ENCODE measurements at places on chromosomes 4 and X.

DNA sequence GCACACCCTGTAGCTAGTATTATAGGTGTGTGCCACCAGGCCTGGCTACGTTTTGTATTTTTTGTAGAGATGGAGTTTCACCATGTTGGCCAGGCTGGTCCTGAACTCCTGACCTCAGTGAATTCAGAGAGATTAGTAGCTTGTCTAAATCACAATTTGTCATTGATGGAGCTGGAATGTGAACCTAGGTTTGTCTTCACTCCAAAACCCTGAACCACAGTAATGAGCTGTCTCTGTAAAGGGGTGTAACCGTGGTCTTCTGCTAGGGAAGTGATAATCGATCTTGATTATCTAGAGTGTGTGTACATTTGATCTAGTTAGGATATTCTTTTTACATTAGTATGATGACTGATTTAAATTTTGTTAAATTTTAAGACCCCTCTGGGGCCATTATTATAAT, 8.3 kb downstream of the ARHGAP10 start:
- DNase-seq = no peak

DNA sequence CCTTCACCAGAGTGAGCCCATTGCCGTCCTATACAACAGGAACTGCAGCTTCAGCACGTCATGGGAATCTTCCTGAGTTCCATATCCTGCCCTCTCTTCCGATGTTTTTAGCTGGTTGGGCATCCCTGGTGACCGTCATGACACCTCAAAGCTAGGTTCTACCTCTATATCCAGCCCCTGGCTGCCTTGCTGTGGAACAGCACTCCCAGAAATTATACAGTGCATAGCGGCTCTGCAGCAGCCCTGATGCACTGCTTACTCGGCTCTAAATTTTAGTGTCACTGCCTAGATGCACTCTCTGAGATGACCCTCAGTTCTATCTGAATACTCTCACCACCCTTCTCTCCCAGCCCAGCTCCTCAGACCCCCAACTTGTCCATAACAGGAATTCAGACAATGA, 44.3 kb downstream of the ARHGEF38 start:
- no peak for DNase-seq

- DNase-seq = no peak
These were observed 79.4 kb upstream of the PITX2 start for GRCh38 chr4:110702326-110702725.

- DNase-seq = no peak
These were observed 40.6 kb downstream of the FAM149A start for GRCh38 chr4:186144946-186145569.

DNA sequence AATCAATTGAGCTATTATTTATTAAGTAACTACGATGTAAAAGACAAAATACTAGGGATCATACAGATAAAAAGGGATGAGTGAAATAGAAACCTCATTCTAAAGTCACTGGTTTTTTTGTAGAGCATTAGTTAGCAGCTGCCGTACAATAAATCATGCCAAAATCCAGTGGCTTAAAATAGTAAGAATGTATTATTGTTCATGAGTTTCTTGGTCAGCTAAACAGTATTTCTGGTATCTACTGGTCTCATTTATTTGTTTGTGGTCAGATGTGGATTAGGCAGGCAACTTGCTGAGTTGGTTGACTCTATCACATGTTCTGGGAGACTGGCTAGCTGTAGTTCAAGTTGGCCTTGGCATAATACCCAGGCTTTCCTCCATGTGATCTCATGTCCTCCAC, 667.3 kb downstream of the GALNTL6 start:
- no peak for DNase-seq

- no peak for DNase-seq
These were observed 922.1 kb upstream of the SLIT2 start for GRCh38 chr4:19329631-19330030.

GRCh38 chrX:151393514-151393913, 3.5 kb upstream of the VMA21 start:
- no peak for DNase-seq

DNA sequence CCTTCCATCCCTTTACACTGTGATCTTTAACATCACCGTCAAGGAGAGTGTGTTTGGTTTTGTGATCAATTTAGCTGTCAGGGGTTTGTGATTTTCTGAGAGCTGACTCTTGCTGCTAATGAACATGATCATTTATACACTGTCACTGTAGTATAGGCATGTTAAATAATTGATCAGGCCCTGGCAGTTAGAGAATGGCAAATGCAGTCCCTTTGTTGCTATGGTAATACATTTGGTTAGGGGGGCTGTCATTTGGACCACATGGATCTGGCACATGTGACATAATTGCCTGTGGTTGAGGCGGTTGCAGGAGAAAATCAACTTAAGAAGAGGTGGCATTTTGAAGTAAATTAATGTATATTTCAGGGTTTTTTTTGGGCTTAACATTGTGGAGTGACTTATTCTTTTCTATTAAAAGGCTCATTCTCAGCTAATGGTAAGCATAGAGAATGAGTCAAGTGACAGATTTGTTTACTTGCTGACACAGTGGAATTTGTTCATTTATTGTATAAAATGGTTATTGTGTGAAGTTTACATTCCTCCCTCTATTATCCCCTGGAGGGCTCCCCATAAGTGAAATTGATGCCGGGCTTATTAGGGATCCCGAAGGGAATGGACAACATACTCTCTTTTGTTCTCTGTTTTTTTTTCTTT, 114.0 kb downstream of the FHIP1A start:
- no peak for DNase-seq

DNA sequence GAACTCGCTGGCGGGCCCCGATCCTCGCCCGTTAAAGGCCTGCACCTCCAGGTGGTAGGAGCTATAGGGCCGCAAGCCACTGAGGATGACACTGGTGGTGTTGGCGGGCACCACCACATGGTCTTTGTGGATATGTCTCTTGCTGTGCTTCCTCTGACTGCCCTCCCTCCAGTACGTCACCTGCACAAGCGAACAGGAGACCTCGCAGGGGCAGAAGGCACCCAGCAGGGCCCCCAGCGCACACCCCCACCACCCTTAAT, 20.7 kb downstream of the L1CAM start:
- no peak for DNase-seq

DNA sequence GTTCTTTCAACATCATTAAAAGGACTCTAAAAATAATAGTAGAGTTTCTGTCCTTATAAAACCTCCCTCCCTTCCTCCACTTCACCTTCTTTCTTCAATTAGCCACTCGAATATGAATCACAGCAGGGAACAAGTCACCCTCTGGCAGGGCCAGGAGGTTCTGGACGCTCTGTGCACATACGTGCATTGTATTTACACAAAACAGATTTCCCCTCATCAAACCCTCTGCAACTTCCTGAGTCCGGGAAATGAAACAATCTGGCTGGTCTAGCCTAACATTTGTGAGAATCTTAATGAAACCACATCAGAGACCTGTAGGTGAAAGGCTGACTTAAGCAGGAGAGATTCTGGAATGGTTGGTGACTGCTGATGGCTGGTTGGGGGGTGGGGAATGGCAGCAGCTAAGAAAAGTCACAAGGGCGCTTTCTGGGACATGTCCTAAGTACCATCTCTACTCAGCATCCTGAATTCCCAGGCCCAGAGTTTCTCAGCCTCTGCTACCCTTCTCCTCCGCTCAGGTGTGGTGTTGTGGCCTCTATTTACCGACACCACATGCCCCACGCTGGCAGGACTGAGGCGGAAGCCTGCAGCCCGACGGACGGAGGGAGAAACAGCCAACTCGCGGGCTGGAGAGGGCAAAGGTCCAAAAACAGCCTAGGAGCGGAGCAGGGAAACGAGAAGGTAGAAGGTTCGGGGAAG, 1.0 kb downstream of the ZDHHC9 start:
- DNase-seq = no peak

GRCh38 chr4:102878901-102879300, 10.1 kb downstream of the CISD2 start:
- DNase-seq = no peak

DNA sequence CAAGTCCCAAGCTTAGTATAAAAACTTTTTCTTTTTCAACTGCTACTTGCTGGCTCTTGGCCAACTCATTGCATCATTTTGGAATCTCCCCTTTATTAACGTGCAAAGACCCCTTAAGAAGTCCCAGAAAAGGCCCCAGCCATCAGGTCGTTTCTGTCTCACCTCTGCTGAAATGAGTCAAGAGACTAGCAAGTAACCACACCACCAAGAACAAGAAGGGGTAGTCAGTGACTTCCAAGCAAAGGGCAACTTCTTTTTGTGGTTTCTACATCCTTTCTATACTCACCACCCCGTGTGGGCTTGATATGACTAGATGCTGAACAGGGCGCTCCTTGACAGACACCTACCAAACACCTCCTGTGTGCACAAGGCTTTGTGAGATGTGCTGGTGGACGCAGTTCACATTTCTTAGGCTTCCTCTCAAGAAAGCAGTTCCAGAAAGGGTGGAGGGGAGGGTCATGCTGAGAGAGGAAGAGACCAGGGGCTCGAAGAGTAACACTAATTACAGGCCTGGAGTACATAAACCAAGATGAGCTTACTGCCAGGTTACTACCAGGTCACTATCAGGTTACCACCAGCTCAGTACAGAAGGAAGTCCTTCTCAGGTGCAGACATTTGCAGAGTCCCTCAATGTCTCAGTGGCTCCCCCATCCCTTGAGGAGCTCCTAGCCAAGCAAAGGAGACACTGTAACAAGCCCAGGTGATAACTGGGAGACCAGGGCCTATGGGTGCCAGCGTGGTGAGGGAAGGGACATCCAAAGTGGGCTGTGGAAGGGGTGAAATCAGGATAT, 19.3 kb downstream of the JAKMIP1 start:
- DNase-seq = no peak

DNA sequence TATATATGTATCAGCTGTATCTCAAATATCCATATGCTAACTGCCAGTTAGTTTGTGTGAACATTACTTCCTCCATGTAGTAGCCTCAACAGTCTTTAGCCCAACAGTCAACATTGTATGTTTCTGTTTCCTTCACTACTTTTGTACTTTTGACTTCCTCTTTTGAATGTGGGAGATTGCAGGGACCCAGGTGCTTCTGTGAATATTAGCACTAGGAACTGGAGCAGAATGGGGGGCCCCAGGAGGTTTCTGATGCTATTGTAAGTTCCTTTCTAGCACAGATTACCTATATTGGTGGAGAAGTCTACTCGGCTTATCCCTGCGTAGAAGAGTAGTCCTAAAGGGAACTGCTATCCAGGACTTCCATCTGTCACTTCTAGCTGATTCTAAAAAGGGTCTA, 2.3 kb downstream of the PLAC8 start:
- DNase-seq = no peak

DNA sequence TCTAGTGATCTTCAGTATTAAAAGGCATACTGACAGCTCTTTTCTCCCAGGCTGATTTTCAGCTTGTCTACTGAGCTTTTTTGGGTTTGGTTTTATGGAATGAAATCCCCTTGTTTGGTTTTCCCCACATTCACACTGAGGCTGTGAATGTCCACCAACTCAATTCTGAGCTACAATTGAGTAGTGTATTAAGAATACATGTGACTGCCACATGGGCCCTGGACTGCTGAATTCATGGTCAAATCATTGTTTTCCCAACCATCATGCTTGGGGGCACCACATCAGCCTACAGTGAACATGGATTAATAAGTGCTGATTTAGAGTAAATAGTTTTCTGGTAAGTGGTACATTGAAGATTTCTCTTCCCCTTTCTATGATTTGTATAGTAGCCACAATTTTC, 32.4 kb downstream of the RTL9 start:
- no peak for DNase-seq

GRCh38 chrX:108264376-108264775, 172.8 kb downstream of the ATG4A start:
- no peak for DNase-seq

DNA sequence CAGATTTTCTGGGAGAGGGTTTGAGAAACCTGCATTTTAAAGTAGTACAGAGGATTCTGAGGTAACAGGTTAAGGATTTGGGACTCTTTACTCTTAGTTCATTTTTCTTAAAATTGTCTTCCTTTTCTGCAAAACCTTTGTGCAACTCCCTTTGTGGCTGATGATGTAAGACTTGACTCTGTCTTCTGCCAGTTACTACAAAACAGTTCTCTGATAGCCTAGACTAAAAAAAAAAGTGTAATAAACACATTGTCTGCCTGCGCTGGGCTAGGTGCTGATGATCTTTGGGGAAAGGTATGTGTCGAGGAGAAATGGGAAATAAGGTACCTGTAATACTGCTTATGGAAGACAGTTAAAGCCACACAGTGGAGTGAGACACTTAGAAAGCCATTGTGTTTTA, 28.7 kb downstream of the IL13RA1 start:
- DNase-seq = no peak

DNA sequence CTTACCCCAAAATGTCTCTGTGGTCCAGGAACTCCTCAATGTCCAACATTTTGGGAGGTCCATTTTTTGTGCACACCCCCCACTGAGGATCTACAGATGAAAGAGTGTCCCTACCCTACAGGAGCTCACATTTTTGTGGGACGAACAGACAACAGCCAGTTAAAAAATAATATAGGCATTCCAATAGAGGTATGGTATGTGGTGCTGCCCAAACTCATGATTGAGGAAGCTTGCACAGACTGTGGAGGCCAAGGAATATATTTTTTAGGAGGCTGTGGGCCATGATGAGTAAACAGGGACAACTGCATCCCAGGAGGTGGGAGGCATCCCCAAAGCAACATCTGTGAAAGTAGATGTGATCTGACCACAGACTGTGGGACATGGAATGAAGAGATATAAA, 181.0 kb upstream of the HCCS start:
- DNase-seq = no peak

- DNase-seq = no peak
These were observed 21.0 kb downstream of the S100G start for GRCh38 chrX:16671005-16671404.

DNA sequence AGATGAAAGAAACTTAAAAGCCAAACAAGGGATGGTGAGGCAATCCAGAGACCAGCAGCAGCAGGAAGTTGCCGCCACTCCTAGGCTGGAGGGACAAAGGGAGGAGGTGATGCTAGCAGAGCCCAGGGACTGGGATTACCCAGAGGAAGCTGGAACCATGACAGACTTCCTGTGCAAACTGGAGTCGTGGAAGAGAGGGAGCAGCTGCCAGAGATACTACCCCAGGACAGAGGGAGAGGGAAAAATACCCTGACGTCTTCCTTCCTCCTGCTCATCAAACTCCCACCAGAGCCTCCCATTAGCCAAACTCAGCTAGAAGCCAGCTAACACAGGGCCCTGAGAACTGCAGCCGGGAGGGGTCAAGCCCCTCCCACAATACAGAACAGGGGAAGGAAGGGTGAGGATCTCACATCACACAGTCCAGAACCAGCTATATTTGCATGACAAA, 101.2 kb upstream of the KLF3 start:
- DNase-seq = no peak

DNA sequence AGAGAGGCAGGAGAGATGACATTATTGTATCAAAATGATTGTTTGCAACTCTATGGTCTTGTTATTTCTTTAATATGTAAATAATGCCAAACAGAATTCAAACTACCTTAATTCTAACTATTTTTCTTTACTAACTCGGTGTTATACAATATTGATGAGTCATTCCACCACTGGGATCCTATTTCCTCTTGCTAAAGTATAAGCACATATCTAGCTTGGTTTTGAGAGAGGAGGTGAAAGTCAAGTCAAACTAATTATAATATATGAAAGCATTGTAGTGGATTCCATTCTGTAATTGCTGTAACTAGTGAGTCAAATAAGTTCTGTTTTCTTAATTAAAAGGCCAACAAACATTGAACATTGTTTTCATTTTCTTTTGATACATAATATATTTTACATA, 837.6 kb downstream of the PDHA2 start:
- no peak for DNase-seq
